Muscle of leg (tissue), 16 donors: ENCODE measurements at places on chromosomes 11 and 22. TPM values are rescaled to one million over a fixed set of nuclear protein-coding genes. Genes with fewer than 3 reads are reported as not detected.

CCDC34 gene
- 17.8 TPM for polyA plus RNA-seq

RIMBP3B gene
- polyA plus RNA-seq, result not detected

OR52B2 gene
- not detected for polyA plus RNA-seq

MTFP1 gene
- polyA plus RNA-seq, result 7.9 TPM

OR52A1 gene
- 0.01 TPM for polyA plus RNA-seq

FBLN1 gene
- polyA plus RNA-seq, result 182 TPM

- no peak for DNase-seq
These were observed 141.2 kb downstream of the CADM1 start for GRCh38 chr11:115362997-115363396.

DNA sequence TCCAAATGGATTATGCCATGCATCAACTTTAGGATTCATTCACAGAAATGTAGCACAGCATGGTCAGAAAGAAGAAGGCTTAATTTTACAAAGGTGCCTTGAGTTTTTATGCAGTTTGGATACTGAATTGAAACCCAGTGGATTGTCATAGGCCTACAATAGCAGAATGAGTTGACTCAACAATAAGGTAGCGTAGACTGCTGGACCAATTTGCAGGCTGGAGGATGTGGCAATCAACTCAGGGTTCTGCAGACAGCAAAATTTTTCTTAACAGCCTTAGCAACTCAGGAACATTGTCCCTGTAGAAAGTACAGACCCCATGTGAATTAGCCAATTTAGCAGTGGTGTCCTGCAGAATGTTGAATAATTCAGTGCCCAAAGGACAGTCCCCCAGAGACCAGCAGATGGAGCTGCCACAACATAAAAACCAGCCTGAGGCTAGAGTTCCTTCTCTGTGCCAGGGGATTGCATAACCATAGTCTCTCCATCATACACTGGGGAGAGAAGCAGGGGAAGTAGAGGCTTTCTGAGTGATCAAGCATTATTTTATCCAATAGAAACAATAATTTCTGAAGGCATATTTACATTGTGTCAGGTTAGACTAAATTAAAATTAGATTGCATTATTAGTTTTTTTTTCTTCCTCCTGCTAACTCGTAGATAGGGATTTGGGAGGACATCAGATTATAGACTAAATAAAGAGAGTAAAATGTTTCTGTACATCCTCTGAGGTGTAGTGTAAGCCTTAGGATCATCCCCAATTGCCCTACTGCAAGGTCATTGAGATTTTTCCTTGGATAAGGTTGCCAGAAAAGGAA lies 20.3 kb upstream of the MRPL17 start:
- DNase-seq, result peak; percentile 61

GRCh38 chr11:121563003-121563402 lies 110.2 kb upstream of the SORL1-AS1 start:
- no peak for DNase-seq

PTGDR2 gene
- 0.71 TPM for polyA plus RNA-seq

DNA sequence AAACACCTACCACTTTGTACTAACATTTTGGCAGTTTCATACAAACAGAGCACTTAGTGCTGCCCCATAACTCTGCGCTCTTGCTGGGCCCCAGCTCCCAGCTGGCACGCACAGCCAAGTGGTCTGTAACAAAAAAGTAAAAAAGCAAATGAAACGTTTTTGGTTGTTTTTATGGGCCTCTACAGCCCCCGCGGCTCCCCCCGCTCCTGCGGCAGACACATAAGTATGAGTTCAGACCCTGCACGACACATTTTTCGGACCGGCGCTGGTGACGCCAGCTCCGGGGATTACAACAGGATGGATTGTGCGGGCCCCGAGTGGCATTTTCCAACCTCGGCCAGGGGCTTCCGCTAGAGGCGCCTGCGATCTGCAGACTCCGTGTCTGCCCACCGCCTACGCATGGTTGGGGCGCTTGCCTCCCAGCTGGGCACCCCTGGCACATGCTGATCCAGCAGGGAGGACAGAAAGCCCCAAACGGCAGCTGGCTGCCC lies 418.2 kb downstream of the SOX6 start:
- no peak for DNase-seq

DNA sequence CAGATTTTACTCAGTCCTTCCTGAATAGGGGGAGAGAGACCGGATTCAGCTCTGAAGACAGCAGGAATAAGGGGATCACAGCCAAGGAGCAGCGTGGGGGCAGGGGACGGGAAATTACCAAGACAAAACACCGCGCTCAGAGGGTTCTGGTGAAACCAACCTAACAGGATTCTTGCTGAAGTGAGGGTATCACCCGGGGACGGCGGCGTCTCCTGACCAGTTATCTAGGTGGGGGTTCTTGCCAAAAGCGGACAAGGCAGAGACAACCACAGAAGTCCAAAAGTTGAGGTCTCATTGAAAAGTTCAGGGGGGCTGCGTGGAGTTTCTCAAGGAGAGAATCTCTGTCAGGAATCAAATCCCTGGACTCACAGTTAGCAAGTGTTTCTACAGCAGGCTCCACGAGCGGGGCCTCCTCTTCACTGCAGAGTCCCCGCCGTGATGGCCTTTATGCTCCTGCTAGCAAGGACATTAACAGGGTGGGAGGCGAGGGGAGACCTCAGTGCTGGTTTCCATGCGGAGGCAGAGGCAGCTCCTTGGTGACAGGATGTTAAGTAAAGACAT lies 291.0 kb downstream of the BRD1 start:
- DNase-seq, result no peak

VSIG10L2 gene
- not detected for polyA plus RNA-seq

OR8A1 gene
- 0.65 TPM for polyA plus RNA-seq

GRCh38 chr22:31497148-31497938 lies 1.0 kb downstream of the SFI1 start:
- DNase-seq, result no peak

MYBPC3 gene
- 0.30 TPM for polyA plus RNA-seq

DNA sequence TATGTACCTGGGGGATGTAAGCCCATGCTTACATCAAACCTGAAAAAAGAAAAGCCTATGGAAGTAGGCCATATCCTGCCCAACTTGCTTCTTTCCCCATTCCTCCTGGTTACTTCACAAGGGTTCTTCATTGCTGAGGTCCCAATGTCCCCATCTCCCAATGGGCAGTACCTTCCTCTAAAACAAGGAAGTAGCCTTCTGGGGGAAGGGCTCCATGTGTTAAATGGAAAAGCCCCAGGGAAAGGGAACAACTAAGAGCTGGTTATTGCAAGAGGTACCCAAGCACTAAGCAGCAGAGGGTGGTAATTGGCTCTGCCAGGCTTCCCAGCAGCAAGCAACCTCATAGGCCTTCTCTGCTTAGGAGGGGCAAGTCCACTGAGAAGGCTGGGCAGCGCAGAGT lies 11.3 kb downstream of the TMEM216 start:
- DNase-seq, result no peak

DNA sequence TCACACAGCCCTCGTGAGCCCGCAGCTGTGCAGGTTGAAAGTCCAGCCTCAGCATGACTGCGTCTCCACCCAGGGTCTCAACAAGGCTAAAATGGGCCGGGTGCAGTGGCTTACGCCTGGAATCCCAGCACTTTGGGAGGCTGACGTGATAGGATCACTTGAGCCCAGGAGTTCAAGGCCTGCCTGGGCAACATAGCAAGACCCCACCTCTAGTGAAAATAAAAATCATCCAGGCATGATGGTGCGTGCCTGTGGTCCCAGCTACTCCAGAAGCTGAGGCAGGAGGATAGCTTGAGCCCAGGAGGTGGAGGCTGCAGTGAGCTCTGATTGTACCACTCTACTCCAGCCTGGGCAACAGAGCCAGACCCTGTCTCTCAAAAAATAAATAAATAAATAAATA lies 100.8 kb upstream of the PRR5 start:
- DNase-seq, result no peak

DNA sequence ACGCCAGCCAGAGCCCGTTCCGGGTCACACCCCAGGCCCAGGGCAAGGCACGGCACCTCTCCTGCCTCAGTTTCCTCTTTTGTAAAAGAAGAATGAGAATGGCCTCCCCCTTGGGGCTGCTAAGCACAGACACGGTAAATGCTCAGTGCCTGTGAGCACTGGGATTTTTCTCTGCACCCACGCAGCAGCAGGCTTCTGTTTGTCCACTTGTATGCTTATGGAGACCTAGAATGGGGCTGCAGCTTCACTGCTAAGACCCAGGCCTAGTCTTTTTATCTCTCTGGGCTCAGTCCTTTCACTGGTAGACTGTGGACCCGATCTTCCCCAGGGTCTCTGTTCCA lies 1327.9 kb downstream of the TBC1D22A start:
- DNase-seq, result no peak

APOL4 gene
- polyA plus RNA-seq, result 8.4 TPM

GNG3 gene
- 0.87 TPM for polyA plus RNA-seq

- DNase-seq, result no peak
These were observed 35.3 kb downstream of the LIF start for GRCh38 chr22:30211124-30211820.

DNA sequence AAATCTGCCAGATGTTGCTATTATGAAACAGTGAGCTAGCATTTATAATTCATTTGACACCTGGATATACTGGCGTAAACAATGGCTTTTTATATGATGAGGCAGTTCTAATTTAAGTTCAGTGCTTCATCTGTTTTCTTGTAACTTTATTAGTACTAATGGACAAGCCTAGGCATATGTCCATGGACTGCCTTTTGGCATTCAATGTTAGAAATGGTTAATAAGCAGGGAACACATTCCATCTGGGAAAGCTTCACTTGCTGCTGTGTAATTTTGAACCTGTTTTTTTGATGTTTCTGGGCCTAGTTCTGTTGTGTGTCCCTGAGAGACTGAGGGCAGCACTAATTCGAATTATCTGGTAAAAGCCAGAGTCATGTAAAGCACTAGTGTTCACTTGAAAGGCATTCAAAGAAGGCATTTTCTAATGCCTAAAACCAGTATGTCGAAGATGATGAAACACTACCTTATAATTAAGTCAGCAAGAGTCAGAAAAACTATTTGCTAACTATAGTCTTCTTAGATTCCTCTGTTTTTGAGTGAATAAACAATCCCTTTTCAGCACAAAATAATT lies 138.5 kb downstream of the SWAP70 start:
- DNase-seq, result peak; percentile 92

GRCh38 chr22:23517804-23518375 lies 62.2 kb downstream of the IGLL1 start:
- no peak for DNase-seq

DNA sequence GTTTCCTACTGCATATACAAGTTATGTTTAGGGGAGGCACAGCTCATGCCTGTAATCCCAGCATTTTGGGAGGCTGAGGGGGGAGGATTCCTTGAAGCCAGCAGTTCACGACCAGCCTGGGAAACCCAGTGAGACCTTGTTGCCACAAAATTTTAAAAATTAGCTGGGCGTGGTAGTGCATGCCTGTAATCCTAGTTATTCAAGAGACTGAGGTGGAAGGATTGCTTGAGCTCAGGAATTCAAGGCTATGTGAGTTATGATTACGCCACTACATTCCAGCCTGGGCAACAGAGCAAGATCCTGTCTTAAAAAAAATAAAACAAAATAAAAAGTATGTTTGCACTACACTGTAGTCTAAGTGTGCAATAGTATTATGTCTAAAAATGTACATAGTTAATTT lies 108.8 kb upstream of the TEAD1 start:
- no peak for DNase-seq

- DNase-seq, result peak; percentile 31
These were observed 20.1 kb downstream of the CELSR1 start for GRCh38 chr22:46517255-46517761.

MUC6 gene
- 0.29 TPM for polyA plus RNA-seq

GUCY1A2 gene
- 7.5 TPM for polyA plus RNA-seq

DNA sequence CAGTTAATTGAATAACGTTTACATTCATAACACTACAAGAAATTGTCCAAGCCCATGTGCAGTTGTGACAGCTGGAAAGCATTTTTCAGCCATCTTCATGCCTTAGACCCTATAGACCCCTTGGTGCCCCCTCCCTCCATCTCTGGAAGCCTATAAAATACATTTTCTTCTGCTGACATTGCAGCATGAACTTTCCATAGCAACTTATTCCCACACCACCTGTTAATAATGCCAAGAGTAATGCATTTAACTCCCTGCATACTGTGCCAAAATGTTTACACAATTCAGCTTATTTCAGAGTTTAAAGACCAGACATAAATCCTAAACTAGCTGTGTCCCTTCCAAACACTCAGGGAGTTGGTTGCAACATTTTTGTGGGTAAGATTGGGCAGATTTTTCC lies 143.0 kb upstream of the ARHGAP20 start:
- DNase-seq, result peak; percentile 93

DNA sequence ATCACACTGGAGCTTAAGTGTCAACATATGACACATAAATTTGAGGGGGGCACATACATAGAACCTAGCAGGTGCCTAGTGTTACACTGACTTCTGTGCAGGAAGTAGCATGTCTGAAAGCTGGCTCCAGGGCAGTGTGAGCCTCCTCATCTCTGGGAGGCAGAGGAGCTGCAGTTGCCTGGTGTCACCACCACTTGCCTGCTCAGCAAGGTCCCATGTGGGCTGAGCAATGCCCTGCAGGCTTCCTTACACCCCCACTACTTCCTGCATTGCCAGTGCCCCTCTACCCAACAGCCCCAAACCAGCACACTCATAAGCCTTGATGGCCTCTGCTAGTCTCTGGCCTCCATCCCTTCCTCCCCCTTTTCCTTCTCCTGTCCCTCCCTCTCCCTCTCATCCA lies 165.8 kb downstream of the BUD13 start:
- DNase-seq, result no peak

DNA sequence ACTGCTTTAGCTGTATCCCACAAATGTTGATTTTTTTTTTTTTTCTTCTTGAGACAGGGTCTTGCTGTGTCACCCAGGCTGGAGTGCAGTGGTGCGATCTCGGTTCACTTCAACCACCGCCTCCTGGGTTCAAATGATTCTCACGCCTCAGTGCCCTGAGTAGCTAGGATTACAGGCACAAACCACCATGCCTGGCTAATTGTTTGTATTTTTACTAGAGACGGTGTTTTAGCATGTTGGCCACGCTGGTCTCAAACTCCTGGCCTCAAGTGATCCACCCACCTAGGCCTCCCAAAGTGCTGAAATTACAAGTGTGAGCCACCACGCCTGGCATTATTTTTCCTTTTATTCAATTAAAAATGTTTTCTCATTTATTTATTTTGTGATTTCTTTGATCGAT lies 55.9 kb downstream of the PDHX start:
- no peak for DNase-seq

DNA sequence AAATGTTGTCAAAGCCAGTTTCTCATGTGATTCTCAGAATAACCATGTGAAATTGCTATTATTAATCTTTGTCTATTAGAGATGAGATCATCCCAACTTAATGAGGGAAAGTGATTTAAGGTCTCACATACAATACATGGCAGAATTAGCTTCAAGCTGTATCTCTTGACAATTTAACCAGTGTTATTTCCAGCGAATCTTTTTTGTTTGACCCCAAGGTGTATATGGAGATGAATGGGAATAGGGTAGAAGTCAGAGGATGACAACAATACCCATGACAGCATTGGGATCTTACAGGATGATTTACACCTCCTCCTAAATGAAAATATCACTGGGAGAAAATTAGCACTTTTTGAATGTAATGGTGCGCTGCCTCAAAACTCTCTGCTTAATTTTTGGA lies 290.8 kb upstream of the LUZP2 start:
- DNase-seq, result no peak
